Stimulated activated CD8-positive, alpha-beta memory T cell treated with anti-CD3 and anti-CD28 coated beads, Interleukin-12 subunit alpha, Interleukin-12 subunit beta, amount 100 ng/mL, for 4 hours (primary cell): ENCODE measurements at places on chromosomes 16 and 17.

DNA sequence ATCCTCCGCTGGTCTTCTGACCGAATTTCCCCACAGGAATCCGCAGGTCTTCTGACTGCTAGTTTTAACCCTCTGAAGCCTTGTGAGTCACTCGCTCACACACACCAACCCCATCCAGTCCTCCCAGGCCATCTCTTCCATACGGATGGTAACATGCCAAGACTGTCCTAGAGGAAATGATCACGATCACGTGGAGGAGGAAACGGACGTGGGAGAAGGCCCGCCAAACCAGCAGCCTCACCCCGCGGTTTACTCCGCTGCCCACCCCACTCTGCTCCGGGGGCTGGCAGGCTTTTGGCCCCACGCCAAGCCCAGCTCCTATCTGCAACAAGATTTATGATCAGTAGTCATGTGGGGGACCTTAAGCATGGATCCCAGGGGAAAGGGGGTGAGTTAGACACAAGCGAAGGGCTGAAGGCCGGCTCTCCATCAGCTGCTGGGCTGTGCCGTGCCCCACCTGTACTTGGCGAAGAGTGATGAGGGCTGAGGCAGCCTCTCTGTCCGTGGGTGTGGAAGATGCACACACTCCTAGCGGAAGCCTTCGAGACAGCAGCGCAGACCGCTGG, 1.5 kb upstream of the FAAP100 start:
- DNase-seq = peak; percentile 18

DNA sequence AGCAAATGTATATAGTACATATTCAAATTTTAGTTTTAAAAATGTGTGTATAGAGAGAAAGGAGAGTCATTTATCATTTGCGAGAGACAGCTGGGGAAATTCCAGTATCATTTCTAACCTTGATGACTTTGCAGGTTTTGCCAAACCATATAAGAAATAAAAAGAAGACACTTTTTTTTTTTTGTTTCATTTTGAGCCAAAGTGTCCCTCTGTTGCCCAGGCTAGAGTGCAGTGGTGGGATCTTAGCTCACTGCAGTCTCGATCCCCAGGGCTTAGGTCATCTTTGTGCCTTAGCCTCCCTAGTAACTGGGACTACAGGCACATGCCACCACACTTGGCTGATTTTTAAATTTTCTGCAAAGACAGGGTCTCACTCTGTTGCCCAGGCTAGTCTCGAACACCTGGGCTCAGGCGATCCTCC, 38.4 kb upstream of the VWA3A start:
- DNase-seq = no peak

DNA sequence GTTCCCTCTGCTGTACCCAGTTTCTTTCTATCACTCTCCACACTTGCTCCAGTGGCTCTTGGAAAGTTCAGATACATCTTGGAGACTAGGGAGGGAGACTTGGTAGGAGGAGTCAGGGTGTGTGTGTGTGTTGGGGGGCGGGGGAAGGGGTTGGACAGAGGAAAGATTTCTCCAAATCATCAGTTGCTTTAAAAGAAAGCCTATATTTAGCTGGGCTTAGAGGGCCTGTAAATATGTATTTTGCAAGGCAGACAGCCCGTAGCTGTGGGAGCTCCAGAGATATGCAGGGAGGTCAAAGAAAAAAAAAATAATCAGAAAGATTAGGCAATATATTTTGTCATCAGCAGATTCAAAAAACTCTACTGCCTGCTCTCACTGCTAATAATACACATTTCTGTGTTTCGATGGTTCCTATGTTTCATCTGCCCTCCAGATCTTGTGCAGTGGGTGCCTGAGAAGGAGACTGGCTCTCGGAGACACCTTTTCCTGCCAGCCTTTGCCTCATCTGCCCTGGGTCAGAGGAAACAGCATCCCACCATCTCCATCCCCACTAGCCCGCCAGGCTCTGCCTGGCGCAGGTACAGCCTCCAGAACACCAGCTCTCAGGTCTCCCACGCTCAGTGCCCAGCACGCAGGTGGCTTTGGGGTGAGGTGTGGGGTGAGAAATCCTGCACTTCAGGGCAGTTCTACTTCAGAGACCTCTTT, 4.8 kb upstream of the PPP1R9B start:
- no peak for DNase-seq

DNA sequence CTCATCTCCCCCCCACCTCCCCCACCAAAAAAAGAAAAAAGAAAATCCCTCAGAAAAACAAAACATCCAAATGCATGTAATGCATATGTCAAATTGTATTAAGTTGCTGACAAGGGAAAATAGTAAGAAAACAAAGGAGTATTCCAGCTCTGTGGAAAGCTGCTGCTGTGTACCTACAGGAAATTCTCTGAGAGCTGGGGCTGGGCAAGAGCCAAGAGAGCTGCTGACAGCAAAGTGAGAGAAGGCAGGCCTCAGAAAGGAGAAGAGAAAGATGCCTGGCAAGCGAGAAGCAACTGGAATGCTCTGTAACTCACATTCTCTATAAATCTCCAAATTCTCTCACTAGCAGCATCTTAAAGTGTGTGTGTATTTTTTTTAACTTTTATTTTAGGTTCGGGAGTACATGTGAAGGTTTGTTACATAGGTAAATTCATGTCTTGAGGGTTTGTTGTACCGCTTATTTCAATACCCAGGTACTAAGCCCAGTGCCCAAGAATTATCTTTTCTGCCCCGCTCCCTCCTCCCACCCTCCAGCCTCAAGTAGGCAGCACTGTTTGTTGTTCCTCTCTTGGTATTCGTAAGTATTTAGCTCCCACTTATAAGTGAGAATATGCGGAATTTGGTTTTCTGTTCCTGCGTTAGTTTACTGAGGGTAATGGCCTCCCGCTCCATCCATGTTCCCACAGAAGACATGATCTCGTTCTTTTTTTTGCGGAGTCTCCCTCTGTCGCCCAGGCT, 24.4 kb downstream of the CNTROB start:
- no peak for DNase-seq

GRCh38 chr17:76556765-76557367, 17.0 kb downstream of the PRCD start:
- no peak for DNase-seq

DNA sequence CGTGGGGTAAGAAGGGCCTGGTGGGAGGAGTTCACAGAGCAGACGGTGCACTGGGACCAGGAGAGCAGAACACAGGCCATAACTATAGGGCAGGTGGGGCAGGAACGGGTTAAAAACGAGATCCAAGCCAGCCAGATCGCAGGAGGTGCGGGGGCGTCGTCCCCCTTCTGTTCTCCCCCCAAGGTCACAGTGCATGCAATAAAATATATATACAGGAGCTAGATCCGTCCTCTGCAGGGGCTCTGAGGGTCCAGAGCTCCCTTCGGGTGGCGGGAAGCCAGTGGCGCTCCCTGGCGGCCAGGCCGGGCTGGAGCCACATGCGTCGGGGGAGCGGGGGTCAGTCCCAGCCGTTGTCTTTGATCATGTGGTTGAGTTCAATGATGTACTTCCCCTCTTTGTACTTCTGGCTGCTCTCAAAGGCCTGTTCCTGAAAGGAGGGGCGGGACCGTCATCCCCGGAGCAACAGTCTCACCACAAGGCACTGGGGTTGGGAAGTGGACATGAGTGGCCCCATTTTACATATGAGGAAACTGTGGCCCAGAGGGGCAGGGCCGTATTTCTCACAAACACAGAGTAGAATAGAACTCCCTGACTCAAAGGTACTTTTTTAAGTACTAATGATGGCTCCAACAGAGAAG, 768 bp upstream of the TBX6 start:
- peak; percentile 28 for DNase-seq

DNA sequence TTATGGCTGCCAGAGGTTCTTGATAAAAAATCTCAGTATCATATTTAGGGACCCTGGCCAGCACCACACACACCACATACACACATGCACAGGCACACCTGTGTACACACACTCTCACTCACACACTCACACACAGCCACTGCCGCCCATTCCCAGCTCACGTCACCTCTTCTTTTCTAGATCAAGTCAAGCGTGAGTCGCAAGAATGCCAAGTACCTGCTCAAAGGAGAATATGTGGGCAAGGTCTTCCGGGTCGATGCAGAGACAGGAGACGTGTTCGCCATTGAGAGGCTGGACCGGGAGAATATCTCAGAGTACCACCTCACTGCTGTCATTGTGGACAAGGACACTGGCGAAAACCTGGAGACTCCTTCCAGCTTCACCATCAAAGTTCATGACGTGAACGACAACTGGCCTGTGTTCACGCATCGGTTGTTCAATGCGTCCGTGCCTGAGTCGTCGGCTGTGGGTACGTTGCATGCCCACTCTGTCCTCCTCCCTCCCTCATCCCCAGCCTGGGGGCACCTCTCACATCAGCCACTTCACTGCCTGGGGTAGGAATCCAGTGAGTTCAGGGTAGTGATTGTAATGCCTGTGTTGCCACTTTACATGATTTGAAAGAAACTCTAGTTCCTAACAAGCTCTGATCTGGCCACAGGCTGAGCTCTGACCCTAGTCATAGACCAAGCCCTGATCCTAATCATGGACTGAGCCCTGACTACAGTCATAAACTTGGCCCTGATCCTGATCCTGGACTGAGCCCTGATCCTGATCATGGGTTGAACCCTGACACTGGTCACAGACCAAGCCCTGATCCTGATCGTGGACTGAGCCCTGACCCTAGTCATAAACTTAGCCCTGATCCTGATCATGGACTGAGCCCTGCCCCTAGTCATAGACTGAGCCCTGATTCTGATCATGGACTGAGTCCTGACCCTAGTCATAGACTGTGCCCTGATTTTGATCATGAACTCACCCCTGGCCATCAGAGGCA, 20.4 kb downstream of the CDH5 start:
- DNase-seq = no peak

DNA sequence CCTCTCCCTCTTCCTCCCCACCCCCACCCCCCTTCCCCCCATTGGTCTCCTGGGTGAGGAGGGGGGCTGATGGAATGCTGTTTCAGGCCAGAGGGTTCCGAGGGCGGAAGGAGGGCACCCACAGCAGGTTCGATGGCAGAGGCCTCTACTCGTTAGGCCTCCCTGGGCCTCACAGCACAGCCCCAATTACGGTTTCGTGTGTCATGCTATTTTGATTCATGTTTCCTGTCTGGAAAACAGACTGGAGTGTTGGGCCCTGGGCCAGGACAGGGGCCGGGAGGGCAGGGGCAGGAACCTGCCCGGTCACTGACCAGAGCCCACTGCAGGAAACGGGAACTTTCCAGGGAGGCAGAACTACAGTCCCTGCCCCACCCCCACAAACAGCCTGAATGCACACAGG, 138.2 kb downstream of the C16orf95 start:
- no peak for DNase-seq

- DNase-seq = no peak
Observed at GRCh38 chr17:81713556-81714411, 1.7 kb downstream of the SLC25A10 start.

- no peak for DNase-seq
Observed at GRCh38 chr16:50593410-50594150, 45.4 kb downstream of the NKD1 start.

GRCh38 chr16:14284930-14285512, 213.9 kb downstream of the MRTFB start:
- DNase-seq = no peak

DNA sequence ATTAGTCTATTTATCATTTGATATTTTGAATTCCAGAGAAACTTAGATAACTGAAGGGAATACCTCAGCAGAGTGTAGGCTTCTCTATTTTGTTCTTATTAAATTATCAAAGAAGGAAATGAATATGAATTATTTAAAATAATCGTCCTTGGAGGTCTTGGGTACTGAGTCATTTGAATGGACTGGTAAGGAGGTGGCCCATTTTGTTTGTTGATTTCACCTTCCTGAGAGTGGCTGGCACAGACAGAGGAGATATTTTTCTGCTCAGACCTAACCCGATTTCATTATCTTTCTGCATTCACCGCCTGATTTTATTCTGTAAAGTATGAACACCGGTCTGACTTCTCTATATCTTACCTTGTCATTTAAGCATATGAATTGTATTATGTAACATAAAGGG, 88.0 kb downstream of the USP22 start:
- no peak for DNase-seq

GRCh38 chr16:57405097-57405496, 530 bp downstream of the CCL17 start:
- DNase-seq = no peak

DNA sequence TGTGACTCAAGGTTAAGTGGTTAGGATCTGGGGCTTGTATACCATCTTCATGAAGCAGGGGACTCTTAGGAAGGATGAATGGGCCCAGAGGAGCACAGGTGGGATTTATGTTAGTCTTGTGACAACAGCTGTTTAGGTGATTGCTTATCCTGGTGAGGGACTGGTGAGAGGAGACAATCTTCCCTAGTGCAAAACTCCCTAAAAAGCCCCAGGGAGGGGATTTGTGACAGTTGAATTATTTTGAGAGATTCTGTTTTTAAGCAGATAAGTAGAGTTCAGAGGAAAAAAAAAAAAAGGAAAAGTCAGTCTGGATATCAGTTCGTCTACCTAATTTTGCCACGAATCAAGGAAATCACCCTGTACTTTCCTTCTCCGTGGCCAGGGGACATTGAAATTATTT, 35.1 kb upstream of the SEC14L1 start:
- no peak for DNase-seq

DNA sequence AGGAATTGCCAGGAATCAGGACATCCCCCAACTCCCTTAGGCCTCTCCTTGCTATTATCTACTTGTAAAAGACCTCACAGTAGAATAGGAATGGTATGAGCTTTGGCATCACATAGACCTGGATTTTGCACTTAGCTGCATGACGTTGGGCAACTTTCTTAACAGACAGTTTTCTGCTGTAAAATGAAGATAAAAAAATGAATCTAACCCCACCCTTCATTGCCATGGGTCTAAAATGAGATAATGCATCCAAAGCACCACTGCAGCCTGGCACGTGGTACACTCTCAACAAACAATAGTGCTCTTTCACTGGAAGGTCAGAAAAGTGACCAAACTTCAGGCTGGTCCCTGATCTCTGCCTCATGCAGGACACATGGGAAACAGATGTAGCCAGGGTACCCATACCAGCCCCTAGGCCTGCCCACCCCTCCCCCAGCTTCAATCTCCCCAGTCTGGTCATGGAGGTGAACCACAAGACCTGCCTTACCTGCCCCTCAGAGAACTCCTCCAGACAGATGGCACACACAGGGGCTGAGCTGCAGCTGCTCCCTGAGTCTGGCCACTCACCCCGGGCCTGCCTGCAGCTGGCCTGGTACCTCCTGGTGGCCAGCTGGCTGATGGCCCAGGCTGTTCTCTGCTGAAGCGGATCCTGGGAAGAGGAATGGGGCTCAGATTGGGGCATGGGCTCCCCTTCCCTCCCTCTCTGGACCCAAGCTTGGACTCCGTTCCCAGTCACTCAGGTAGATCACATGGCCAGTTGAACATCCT, 8.5 kb upstream of the SUPT4H1 start:
- DNase-seq = no peak

DNA sequence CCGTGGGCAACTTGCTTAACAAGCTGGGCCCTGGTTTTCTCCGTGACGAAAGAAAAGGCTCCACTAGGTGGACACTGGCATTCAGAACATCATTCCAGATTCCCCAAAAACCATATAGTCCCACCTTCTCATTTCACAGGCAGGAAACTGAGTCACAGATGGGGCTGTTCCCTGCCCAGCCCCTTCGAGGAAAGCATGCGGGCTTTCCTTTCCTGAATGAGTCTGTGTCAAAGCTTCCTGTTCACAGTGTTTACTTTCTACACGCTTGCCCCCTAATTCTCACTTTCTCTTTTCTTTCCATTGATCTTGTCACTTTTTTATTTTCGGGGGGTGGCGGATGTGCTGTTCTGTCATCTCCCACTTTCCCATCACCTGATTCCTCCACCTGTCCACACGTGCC, 10.3 kb upstream of the LGALS9 start:
- DNase-seq = no peak

- DNase-seq = no peak
Observed at GRCh38 chr16:25523183-25523582, 168.6 kb upstream of the HS3ST4 start.
